ENCODE measurements at places on chromosomes 13 and 19.

DNA sequence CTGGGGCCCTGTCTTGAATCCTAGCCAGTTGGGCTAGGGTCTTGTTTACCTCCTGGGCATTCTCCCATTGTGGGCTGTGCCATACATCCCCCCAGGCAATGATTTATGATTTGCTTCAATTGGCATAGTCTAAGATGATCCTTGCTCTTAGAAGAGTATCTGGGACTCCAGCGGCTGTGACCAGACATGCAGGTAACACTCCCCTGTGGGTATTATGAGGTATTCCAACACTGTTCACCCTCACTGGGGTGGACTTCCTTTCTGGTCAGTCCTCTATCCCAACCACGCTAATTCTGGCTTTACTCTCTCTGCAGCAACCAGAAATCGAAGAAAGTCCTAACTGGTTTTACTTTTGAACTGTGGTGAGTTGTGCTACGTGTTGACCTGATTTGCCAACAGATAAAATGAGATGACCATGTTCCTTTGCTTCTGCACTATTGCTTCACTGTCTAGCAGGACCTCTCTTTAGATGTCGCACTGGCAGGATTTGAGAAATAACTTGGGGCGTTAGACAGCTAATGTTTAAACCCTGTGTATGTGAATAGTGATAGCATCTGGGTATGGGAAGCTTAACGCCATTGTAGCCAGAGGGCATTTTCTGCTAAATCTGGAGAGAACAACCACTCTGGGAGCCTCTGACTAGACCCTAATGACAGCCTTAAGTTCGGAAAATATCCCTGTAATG, 6.7 kb upstream of the LRCH1 start:
- no peak for DNase-seq

GRCh38 chr19:40256512-40256911, 28.6 kb downstream of the AKT2 start:
- DNase-seq: no peak

DNA sequence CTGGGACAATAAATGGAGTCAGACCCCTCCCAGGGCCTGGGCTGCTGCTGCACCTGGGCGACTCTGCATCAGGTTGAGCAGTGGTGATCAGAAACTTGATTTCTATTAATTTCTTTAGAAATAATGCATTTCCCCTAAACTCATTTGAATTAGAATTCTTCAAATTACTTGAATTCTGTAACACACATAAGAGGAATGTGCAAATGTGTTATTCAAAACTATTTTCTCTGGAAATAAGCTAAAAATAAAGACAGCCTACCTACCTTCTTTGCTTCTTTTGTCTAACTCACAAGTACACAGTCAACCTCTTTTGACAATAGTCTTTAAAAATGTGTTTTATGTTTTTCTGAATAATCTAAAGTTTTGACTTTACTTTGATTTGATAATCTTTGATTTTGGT, 433.0 kb downstream of the KLF12 start:
- no peak for DNase-seq

DNA sequence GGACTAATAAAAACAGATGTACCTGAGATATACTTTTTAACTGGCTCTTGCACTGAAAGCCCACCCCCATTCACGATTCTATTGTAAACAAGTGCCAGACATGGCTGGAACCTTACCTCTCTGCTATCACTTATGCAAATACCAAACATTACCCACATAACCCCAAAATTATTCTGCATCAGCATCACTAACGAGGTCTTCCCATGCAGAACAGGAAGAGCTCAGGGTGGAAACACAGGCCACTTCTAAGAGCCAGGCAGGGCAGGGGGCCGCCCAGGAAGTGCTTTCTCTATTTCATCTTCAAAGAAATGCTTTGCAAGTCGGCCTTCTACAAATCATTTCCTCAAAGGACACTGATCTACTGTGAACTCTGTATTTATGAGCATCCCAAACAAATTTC, 7.3 kb downstream of the IRS2 start:
- DNase-seq: no peak

- DNase-seq: no peak
Measured at GRCh38 chr13:31781064-31781463, 41.7 kb downstream of the RXFP2 start.

DNA sequence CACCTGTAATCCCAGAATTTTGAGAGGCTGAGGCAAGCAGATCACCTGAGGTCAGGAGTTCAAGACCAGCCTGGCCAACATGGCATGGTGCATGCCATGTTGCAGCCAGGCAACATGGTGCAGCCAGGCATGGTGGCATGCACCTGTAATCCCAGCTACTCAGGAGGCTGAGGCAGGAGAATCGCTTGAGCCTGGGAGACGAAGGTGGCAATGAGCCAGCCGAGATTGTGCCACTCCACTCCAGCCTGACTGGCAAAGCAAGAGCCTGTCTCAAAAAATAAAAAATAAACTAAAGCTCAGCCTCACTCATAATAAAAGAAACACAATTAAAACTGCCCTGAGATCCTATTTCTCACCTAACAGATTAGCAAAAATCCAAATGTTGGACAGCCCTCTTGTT, 49.7 kb upstream of the MAP3K10 start:
- no peak for DNase-seq

- no peak for DNase-seq
Measured at GRCh38 chr13:25865391-25865790, 186.4 kb downstream of the SHISA2 start.

DNA sequence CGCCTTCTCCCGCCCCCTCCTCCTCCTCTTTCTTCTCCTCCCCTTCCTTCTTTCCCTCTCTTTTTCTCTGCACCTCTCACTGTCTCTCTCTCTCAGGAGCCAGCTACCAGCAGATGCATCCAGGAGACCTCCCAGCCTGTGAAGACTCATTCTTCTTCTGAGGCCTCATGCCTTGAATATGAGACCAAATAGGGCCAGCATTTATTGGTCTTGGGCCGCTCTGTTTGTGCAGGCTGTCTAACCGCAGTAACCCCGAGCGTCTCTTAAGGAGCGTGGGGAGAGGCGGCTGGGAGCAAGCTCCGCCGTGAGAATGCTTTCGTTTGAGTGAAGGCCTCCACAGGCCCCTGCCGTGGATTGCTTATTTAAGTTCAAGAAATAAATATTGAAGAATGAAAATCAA, 167.0 kb downstream of the NUFIP1 start:
- DNase-seq: no peak

GRCh38 chr13:48476215-48476614, 56.7 kb downstream of the RCBTB2 start:
- no peak for DNase-seq

DNA sequence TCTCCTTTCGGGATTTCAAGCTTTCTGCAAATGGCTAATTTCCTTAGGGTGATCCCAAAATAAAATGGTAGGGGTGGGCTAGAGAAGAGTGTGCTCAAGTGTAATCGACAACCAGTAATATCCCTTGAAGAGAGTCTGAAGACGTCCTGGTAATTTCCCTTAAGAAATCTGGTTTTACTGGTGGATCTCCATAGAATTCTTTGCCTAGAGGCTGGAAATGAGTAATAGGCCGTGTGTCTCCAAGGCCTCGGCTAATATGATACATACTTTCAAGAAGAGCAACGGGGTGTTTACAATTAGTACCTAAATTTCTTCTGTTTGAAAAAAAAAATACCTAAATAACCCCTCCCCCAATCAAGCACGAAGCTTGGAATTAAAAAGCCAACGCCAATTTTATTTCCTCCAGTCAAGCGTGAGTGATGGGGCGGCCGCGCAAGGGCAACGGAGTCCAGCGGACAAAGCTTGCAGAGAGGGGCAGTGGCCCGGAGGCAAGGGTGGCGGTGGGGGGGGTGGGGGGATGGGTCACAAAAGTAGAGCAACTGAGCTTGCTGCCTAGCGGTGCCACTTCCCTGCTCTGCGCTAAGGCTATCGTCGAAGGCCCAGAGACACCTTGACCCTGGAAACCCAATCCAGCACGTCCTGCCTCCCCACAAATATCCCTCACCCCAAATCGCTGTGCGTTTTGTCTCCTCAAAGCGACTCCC, 7.8 kb downstream of the SOX21 start:
- DNase-seq: no peak

GRCh38 chr13:107376341-107377125, 808.6 kb upstream of the ARGLU1 start:
- DNase-seq: no peak

- DNase-seq: no peak
Measured at GRCh38 chr13:52345631-52346251, 60.2 kb downstream of the THSD1 start.

DNA sequence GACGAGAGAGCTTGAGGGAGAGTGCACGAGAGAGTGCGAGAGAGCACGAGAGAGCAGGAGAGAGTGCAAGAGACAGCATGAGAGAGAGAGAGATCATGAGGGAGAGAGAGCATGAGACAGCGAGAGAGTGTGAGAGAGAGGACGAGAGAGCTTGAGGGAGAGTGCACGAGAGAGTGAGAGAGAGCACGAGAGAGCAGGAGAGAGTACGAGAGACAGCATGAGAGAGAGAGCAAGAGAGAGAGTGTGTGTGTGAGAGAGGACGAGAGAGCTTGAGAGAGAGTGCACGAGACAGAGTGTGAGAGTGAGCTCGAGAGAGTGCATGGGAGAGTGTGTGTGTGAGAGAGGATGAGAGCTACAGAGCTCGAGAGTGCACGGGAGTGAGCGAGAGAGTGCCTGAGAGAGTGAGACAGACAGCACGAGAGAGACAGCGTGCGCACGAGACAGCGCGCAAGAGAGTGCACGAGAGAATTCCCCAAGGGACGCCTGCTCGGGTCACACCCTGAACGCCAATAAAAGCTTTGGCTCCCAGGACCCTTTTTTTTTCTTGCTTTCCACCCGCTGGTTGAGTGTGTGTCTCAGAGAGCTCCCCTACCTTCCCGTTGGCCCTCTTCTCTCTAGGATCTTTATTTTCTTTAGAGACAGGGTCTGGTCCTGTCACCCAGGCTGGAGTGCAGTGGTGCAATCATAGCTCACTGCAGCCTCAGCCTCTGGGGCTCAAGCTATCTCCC, 3.7 kb downstream of the CD70 start:
- no peak for DNase-seq

DNA sequence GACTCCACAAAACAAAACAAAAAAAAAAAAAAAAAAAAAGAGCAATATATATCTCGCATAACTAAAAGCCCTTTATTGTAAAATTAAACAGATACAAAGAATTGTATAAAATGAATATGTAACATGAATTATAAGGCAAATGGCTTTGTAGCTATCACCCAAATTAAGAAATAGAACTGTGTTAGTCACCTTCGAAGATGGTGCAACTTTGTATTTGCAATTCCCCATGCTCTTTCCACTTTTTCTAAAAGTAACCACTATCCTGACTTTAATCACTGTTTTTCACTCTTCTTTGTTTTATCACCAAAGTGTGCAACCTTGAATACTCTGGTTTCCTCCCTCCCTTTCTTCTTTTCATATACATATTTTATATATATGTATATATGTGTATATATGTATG, 57.1 kb upstream of the HTR2A start:
- DNase-seq: no peak

All from activated CD8-positive, alpha-beta memory T cell treated with anti-CD3 and anti-CD28 coated beads for 1 hour (primary cell).